NCI-H1105 treated with DMSO at 0.1 percent for 48 hours (cell line): ENCODE measurements at places on chromosomes 6 and 20.

DNA sequence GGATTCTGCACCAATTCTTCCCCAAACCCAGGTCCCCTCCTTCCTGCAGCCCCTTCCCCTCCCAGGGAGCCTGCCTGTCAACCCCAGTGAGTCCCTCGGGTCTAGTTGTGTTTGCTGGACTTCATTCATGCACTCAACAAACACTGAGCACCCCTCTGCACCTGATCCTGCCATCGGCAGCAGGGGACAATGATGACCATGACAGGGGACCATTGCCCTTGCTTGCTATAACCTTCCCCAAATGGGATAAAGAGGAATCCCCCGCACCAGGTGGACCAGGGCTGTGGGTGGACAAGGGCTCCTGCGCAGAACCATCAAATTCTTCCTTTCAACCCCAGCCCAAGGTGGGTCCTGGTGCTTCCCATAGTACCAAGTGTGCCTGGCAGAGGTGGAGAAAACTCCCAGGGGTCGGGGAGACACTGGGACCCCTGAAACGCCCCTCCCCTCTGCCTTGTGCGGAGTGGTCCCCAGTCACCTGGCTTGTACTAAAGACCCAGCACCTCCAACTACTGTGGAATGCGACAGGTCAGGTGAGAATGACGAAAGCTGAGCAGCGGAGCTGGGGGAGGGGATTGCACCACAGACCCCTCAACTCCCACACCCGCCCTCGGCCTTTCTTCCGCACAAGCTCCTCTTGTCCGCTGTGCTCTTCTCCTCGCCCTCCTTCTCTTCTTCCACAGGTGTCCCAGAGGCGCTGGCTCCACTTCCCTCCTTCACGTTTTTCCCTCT is 119.9 kb upstream of the ZNF217 start:
- DNase-seq: no peak

GRCh38 chr6:30007132-30007764 is 53.8 kb upstream of the POLR1H start:
- DNase-seq: peak; percentile 66

DNA sequence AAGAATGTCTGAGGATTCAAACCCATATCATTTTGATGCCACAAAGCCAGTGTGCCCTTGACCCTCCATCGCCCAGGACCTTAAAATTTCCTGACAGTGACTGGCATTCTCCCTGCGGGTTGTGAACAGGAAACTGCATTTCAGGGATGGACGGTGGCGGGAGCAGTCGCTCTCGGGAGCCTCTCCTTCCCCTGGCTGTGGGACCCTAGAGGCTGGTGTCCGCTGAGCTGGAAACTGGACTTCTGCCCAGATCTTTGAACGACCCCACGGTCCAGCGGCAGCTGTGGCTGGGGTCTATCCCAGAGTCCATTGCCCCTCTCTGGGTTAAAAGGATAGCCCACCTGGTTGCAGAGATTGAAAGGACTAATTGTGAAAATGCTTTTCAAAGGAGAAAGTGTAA is 1.4 kb upstream of the SEC63 start:
- DNase-seq: no peak

- peak; percentile 9 for DNase-seq
Observed at GRCh38 chr6:145898376-145898775, 65.8 kb downstream of the SHPRH start.

- DNase-seq: no peak
Observed at GRCh38 chr6:156517088-156517487, 260.1 kb upstream of the ARID1B start.

GRCh38 chr6:5946181-5946580 is 60.5 kb downstream of the NRN1 start:
- no peak for DNase-seq
